ENCODE measurements at places on chromosomes 11 and 22.

- DNase-seq, result no peak
Measured at GRCh38 chr11:113540416-113541330, 65.5 kb upstream of the DRD2 start.

GRCh38 chr11:108351468-108351867 is 115.9 kb downstream of the C11orf65 start:
- DNase-seq, result no peak

- DNase-seq, result no peak
Measured at GRCh38 chr11:7484645-7485044, 661 bp upstream of the OLFML1 start.

DNA sequence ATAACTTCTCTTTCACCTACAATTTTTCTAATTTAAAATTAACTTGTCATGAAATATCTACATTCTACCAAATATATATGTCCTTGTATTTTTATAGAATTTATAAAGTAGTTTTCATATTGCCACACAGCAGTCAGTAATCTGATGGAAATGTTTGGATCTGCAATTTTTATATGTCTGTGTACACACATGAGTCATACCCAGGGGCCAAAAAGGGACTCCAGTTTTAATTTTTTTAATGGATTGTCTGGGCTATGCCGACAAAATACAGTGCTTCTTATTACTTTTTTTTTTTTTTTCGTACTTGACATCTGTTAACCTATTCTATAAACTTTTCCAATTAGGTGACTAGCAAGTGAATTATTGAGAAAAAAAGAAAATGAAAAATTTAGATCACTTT is 6.3 kb downstream of the GUCY1A2 start:
- no peak for DNase-seq

- DNase-seq, result no peak
Measured at GRCh38 chr22:38781033-38781432, 12.9 kb downstream of the DNAL4 start.

- DNase-seq, result no peak
Measured at GRCh38 chr11:46291441-46292150, 14.1 kb downstream of the CREB3L1 start.

- DNase-seq, result no peak
Measured at GRCh38 chr11:117026593-117027330, 71.5 kb downstream of the SIK3 start.

DNA sequence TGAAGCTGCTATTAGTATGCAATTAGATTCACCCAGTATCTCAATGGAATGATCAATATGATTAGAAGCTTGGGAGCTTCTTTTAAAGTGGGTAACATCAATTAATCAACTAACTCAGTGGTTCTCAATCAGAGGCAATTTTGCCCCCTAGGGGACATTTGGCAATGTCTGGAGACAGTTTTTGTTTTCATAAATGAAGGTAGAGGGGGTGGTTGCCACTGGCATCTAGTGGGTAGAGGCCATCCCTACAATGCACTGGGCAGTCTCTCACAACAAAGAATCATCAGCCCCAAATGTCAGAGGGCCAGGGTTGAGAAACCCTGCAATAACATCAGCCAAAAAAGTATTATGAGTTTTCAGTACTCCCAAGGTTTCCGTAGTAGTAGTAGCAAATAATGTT is 5.9 kb upstream of the AMOTL1 start:
- no peak for DNase-seq

- DNase-seq, result no peak
Measured at GRCh38 chr11:70333261-70333660, 62.8 kb downstream of the PPFIA1 start.

GRCh38 chr11:130118636-130119387 is 40.8 kb upstream of the ST14 start:
- no peak for DNase-seq

- DNase-seq, result no peak
Measured at GRCh38 chr11:10331548-10332289, 26.8 kb downstream of the ADM start.

DNA sequence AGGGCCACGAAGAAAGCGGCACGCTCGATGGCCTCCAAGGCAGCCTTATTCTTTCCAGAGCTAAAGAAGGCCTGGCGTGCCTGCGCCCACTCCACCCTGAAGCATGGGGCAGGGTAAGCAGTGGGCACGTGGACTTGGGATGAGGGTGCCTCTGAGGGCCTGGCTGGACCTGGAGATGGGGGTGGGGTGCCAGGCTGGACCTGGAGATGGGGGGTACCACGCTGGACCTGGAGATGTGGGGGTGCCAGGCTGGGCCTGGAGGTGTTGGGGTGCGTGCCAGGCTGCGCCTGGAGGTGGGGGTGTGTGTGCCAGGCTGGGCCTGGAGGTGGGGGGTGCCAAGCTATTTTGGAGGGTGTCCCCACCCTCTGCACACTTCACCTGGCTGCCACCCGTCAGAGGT is 5.3 kb downstream of the CPT1B start:
- DNase-seq, result no peak

DNA sequence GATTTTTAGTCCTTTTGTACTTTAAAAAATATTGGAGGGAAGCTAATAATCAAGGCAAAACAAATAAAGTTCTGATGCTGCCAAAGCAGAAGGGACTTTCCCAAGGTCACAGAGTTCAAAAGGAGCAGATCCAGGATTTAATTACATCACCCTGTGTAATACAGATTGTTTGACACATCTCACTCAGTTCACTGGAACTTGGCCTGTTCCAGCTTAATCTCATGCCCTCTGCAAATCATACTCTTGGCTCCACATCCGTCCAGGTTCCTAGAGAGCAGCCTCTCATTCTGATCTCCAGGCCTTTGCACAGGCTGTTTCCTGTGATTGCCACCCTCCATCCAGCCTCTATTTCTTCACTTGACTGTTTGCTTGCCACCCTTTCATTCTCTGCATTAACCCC is 151.7 kb downstream of the SPON1 start:
- no peak for DNase-seq

DNA sequence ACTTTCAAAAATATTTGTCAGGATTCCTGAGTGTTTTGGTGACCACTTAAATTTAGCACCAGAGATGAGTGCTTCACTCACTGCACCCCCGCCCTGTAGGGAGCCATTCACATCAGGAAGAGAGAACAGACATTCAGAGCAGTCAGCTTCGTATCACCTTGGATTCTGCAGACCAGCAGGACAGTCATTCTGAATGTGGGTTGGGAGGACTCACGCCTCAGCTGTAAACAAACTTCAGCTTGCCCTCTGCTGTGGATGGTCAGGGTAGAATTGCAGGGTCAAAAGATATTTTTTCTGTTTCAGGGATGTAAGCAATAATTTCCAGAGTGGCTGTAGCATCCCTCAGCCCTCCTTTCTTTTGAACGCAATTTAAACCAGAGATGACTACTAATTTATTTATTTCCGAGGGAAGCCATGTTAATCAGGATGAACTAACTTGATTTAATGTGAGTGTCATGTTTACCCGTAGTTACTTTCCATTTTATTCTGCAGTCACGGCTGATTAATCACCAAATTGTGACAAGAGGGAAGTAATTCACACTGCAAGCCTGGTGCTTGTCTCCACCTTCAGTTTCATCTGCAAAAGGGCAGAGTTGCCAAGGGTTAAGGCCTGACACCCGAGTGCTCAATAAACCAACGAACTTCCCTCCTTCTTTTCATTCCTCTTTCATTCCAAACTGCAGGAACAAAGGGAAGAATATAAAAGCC is 174.2 kb upstream of the DDI1 start:
- DNase-seq, result no peak

- no peak for DNase-seq
Measured at GRCh38 chr11:47245611-47246357, 2.8 kb downstream of the ACP2 start.

DNA sequence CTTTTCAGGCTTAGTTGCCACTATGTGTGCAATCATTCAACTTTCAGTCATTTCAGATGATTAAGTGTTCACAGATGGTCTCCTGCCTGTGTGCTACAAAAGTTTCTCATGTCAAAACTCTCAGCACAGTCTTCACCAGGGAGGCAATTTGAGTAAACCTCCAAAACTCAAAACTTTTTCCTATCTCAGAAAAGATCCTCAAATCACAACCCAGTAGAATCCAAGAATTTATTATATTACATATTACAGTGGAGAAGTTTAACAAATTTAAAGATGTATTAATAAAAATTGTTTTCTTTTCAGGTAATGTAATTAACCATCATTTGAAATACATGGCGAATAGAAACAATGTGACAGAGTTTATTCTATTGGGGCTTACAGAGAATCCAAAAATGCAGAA is at the start of gene OR4C13:
Gene OR4C13, plus strand, starts transcription at position 301 of the 400 bp plus-strand sequence. Its CDS starts 32 bp downstream, at position 333.
- no peak for DNase-seq

DNA sequence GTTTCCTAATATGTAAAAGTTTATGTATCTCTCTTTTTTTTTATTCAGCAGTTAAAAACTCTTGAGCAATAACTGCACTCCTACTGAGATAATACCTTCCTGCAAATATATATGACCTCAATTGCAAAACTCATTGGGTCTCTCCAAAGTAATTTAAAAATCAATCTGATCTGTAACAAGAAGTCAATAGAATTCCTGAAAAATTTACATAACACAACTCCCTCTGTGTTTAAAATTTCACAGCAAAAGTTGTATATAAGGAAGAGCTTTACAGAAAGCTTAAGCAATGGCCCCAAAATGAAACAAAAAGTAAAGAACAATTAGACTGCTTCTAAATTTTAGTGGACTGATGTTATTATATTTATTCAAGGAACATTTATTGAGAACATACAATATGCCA is 313.4 kb downstream of the DLG2 start:
- DNase-seq, result no peak

DNA sequence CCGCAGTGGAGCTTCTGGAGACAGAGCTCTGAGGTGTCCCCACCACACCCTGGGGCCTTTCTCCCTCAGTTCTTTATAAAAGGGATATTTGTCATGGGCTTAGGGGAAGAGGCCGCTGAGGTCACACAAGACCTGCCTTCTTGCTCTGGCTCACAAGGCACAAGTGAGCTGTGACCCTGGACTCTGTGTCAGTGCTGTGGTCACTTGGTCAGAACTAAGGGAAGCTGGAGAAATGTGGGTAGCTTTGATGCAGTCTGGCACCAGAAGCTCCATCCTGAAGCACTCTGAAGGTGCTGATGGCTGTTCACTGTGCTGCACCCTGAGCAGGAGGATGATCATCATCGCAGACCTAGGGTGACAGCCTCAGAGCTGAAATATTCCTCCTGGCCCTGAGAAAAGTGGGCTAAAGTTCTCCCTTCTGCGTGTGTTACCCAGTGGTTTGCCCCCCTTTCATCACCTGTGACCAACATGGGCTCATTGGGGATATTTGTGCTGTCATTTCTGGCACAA is 28.1 kb upstream of the VPREB1 start:
- DNase-seq, result no peak

- no peak for DNase-seq
Measured at GRCh38 chr22:29598684-29599020, 4.8 kb upstream of the NF2 start.

DNA sequence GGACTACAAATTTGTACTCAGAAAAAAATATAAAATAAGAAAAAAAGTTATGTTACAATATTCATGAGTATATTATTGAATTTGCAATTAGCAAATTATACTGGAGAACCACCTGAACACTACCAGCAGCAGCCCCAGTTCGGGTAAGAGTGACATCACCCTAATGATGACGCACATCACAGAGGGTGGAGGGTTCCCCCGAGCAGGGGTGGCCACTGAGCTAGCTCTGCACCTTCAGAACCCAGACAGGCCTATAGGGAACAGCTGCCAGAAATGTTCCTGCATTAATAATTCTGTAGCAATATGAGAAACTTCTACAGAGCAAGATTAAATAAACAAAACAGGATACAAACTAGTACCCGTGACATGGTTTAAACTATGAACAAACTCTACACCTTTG is 17.5 kb upstream of the ARAP1 start:
- no peak for DNase-seq

- DNase-seq, result no peak
Measured at GRCh38 chr11:5226732-5227310, at the start of gene HBB. Gene HBB, minus strand, starts transcription at chr11:5227071. Its CDS starts 50 bp downstream, at chr11:5227021.

DNA sequence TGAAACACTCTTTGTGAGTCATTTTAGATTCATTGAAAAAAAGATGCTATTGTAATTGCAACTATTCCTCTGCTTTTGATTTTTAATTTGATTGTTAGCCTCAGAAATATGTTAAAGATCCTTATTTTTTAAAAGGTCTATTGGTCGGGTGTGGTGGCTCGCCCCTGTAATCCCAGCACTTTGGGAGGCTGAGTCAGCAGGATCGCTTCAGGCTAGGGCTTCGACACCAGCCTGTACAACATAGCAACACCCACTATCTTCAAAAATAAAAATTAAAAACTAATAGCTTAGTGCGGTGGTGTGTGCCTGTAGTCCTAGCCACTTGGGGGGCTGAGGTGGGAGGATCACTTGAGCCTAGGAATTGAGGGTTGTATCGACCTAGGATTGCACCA is 71.9 kb upstream of the MYO18B start:
- no peak for DNase-seq

DNA sequence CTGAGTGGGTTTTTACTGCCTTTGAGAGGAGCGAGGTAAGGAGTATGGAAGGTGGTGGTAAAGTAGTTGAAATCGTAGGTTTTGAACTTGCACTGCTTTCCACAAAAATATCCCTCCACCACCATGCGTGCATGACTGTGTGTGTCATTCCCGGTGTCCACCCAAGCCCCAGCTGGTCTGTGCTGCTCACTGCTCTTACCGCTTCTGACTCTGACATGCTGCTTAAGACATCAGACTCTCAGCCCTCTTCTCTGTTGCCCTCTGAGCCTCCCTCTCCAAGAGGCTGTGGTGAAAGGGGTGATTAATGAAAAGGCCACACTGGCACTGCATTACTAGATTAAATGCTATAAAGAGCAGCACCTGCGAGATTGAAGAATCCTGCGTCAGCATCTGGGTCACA is 128.7 kb downstream of the SPATA19 start:
- DNase-seq, result no peak

DNA sequence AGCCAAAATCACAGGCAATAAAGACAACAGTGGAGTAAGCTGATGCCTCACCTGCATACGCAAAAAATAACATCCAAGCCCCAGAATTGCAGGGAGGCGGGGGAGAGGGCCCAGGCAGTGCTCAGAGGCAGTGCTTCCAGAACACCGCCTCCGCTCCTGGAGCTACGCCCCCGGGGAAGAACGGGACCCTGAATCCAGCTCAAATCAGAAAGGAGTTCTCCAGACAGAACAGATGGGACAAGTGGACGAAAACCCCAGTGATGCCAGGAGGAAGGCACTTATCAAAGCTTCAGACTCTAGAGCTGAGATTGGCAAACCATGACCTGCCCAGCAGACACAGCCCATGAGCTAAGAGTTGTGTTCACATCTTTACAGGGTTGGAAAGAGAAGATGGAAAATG is 683.9 kb downstream of the TBC1D22A start:
- no peak for DNase-seq

GRCh38 chr22:37198258-37199102 is 10.4 kb upstream of the C1QTNF6 start:
- DNase-seq, result peak; percentile 90

DNA sequence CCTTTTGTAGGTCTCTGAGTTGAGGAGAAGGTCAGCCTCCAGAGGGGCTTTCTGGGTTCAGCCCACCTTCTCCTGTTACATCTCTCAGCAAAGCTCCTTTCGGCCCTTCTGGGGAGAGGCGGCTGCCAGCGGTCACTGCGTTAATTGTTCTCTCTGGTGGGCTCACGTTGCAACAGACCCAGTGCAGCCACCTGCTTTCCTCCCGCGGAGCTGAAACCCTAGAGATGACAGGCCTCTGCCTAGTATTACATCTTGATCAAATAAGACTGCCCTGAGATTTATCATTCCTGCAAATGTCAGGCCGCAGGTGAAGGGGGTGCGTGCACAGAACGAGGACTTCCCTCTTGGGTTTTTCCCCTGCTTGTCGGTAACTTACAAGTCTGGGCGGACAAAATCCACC is 43.2 kb upstream of the CREB3L1 start:
- no peak for DNase-seq
